ENCODE measurements at places on chromosomes 2 and 18. TPM values are rescaled to one million over a fixed set of nuclear protein-coding genes. Genes with fewer than 3 reads are reported as not detected.

- DNase-seq, result no peak
These were observed 14.7 kb downstream of the NEDD4L start for GRCh38 chr18:58058720-58059119.

- no peak for DNase-seq
These were observed 14.3 kb downstream of the KCNH7 start for GRCh38 chr2:162824304-162824703.

BMP10 gene
- not detected for polyA plus RNA-seq

DNA sequence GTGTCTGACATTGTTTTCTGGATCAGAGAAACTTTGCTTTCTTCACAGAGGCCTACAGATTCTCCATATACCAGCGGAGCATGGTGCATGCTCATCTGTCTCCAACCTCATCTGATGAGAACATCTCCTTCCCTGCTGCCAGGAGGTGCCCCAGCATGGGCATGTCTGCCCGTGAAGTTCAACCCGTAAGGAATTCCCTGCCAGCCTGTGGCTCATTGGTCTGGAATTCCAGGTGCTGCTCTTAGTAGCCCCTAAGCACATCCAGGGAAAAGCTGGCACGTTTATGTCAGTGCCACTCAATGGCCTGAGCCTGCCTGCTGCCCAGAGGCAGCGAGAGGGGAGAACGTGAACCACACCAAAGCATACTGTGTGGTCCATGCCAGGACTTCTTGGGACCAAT lies 1.7 kb upstream of the SP100 start:
- no peak for DNase-seq

EML6 gene
- not detected for polyA plus RNA-seq

DNA sequence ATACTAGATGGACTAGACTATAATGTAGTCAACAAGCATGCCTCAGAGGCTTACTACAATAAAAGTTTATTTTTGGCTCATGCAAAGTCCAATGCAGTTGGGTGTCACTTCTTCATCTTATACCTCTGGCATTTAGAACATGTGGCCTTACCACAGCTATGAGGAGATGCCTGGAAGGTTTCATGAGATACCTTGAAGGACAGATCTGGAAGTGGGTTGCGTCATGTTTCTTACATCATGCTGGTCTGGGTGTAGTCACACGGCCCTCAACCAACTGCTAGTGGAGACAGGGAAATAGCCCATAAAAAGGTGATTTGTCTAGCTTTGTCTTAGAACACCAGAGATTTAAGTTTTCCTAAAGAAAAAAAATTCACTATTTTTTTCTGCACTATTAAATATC lies 91.7 kb upstream of the MMADHC start:
- no peak for DNase-seq

Measured in CD14-positive monocyte (primary cell).